ENCODE measurements at places on chromosomes 6 and 20.
A peak's percentile ranks its signal among the peaks of the same experiment; 100 is the strongest.

DNA sequence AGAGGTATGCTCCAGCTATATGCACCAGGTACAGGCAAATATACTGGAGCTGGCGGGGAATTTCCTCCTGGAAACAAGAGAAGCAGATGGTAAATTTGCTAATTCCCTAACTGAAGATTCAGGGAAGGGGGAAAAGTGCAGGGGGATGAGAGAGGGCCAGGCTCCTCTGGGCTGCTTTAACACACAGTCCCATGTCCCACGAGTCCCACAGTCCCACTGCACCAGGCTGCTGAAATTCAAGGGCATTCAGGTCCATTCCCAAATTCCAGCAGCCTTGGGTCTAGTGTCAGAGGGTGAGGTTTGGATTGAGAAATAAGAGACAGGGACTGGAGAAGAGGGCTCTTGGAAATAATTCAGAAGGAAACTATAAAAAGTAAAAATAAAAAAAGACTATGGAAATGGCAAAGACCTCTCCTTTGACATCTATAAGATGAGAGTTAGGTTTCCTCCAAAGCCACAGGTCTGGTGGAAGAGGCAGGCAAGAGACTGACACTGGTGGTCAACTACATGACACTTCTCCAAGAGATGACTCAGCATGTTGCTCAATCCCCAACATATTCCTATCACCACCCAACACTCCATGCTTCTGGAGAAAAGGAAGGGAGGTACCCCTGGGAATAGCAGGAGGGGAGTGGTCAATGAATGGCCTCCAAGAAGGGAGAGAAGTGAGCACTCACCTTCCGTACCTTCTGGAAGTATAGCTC lies 69.2 kb downstream of the TRAM2 start:
- no peak for DNase-seq

DNA sequence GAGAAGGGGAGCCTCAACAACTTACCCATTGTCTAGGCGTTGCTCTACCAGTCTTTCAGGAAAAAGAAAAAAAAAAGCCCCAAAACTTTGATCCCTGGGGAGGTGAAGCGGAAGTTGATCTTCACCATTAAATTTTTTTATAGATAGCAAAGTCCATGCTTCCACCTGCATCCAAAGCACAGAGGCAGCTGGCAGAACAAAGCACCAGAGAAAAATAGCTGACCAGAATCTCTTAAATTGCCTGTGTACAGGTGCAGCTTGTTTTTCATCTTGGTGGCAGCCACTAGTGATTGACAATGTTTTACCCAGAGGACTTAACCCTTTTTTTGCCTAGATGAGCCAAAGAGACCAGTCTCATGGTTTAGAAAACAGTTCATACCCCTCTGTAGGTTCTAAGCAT lies 86.0 kb downstream of the MYB start:
- no peak for DNase-seq

- DNase-seq, result no peak
These were observed 504.4 kb downstream of the TFAP2B start for GRCh38 chr6:51323056-51323455.

DNA sequence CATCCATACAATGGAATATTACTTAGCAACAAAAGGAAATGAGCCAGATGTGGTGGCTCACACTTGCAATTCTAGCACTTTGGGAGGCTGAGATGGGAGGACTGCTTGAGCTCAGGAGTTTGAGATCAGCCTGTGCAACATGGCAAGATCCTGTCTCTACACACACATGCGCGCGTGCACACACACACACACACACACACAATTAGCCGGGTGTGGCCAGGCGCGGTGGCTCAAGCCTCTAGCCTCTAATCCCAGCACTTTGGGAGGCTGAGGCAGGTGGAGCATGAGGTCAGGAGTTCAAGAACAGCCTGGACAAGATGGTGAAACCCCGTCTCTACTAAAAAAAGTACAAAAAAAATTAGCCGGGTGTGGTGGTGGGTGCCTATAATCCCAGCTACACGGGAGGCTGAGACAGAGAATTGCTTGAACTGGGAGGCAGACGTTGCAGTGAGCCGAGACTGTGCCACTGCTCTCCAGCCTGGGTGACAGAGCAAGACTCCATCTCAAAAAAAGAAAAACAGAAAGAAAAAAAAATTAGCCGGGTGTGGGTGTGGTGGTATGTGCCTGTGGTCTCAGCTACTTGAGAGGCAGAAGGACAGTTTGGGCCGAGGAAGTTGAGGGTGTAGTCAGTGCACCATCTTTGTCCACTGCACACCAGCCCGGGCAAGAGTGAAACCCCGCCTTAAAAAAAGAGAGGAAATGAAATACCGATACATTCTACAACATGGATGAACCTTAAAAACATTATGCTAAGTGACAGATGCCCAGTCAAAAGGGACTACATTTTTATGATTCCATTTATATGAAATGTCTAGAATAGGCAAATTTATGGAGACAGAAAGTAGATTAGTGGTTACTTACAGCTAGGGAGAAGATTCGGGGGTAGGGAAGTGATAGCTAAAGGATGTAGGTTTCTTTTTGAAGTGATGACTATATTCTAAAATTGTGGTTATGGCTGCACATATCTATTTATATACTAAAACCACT lies 52.5 kb downstream of the RBL1 start:
- no peak for DNase-seq

- DNase-seq, result peak; percentile 2
These were observed 118.8 kb downstream of the RALGAPA2 start for GRCh38 chr20:20593447-20594170.

DNA sequence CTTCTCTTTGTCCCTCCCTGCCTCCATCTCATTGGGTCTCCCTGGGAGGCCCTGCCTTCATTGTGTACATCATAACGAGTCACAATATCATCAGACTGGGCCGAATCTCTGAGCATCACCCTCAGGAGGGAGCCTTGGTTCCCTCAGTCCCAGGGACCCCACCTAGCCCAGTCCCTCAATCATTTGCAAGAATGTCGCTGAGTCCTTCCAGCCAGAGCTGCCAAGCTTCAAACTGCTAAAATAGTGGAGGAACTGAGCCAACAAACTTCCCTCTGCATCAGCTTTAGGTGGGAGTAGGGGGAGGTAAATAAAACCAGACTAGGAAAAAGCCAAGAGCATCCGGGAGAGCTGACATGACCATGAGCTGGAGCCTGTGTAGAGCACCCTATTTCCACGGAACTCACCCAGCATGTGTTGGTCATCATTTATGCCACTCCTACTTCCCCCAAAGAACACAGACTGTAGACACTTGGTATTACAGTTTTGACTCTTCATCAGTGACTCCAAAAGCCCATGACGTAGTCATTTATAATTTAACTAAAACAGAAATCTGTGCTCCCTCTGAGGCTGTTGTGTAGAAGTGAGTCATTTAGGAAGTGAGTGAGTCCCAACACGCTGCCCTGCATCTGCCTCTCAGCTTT lies 28.8 kb upstream of the IL17A start:
- DNase-seq, result peak; percentile 85

DNA sequence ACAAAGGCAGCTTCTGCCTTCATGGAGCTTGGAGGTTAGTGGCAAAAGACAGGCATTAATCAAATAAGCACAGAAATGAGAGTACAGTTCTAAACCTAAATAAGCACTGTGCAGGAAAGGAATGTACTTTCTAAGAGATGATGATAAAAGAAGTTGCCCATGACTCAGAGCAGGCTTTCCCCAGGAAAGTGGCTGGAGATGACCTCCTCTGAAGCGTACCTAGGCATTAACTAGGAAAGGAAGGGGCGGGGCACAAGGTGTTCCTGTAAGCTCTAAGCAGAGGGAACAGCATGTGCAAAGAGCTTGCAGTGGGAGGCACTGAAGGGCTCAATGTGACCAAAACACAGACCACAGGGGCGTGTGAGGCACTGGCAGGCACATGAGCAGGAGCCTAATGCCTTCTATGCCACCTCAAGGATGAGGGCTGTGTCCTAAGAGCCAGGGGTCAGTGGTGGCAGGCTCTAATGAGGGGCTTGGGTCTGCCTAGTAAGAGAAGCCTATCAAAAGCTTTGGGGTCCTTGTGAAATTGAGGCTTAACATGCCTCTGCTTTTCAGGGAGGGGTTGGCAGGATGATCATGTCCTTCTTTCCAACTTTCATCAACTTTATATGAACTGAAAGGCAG lies 4.9 kb downstream of the SSTR4 start:
- DNase-seq, result peak; percentile 65

- DNase-seq, result no peak
These were observed 599.6 kb downstream of the PTPRT start for GRCh38 chr20:42589976-42590639.
